ENCODE measurements at places on chromosomes 7 and 10. TPM values are rescaled to one million over a fixed set of nuclear protein-coding genes. Genes with fewer than 3 reads are reported as not detected.

- DNase-seq = no peak
Measured at GRCh38 chr10:44264244-44264643, 120.7 kb downstream of the CXCL12 start.

Gene FAM25C
- not detected for total RNA-seq

GRCh38 chr10:89283936-89284475 lies 17.8 kb upstream of the IFIT2 start:
- peak; percentile 79 for DNase-seq

DNA sequence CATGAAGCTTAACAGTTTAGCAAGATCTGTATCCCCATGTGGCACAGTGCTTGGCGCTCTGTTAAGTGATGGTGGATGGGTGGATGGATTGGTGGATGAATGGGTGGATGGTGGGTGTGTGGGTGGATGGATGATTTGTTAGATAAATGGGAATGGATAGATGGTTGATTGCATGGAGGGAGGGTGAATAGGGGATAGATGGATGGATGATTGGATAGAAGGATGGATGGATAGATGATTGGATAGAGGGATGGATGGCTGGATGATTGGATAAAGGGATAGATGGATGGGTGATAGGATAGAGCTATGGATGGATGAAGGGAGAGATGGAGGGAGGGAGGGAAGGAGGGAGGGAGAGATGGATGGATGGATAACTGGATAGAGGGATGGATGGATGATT lies 229.7 kb downstream of the CUX1 start:
- DNase-seq = no peak

Gene GLCCI1
- 3.0 TPM for total RNA-seq

- no peak for DNase-seq
Measured at GRCh38 chr10:6025683-6026255, 36.4 kb downstream of the IL2RA start.

GRCh38 chr10:6219494-6219836 lies 16.7 kb downstream of the PFKFB3 start:
- DNase-seq = no peak

- peak; percentile 89 for DNase-seq
Measured at GRCh38 chr7:81618396-81619014, 151.3 kb downstream of the HGF start.

DNA sequence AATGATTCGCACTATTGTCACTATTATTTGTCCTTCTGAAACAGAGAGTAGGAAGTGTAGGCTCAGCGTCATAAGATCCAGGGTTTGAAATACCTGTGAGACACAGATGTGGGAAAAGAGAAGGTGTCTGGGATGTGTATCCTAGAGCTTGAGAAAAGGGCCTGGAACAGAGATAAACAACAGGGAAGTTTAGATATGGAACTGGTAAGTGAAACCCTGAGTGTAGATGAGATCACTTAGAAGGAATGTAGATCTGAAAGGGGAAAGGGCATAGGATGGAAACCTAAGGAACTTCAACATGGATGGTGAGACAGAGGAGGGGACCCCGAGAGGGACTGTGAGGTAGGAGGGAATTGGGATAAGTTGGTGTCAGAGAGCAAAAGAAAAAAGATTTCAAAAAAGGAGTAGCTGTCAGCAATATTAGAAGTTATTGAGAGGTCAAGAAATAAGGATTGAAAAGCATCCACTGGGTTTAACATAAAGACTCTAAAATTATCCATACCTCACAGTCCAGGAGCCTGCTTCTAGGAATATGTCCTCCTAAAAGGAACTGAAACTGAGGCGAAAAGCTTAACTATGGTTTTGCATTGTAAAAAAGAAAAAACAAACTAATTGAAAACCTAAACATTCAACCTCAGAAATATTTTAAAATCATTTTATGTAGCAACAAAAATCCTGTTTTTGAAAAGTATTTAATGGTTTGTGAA lies 119.2 kb upstream of the NPVF start:
- DNase-seq = no peak

DNA sequence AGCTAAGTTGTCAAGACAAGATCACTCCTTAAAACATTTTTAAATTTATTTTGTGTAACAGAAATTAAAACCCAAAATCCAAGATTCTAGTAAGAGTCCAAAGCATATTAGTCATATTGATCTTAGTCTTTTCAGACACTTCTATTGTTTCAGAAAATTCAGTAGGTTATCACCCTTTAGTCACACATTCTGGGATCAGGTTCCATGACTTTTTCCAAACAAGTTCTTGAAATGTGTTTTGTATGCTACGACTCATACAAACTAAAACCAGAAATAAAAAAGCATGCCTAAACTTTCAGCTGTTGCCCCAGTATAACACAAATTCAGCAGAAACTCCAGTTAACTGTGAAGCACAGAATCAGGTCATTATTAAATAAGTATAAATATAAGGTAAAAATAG lies 10.7 kb downstream of the SEMA3D start:
- DNase-seq = no peak

Gene SH2D4B
- total RNA-seq = 0.07 TPM

GRCh38 chr7:150685219-150686029 lies at the start of gene GIMAP2:
Gene GIMAP2 (plus strand): TSS chr7:150685706. CDS start chr7:150687060, 1,354 bp downstream.
- DNase-seq = peak; percentile 59

DNA sequence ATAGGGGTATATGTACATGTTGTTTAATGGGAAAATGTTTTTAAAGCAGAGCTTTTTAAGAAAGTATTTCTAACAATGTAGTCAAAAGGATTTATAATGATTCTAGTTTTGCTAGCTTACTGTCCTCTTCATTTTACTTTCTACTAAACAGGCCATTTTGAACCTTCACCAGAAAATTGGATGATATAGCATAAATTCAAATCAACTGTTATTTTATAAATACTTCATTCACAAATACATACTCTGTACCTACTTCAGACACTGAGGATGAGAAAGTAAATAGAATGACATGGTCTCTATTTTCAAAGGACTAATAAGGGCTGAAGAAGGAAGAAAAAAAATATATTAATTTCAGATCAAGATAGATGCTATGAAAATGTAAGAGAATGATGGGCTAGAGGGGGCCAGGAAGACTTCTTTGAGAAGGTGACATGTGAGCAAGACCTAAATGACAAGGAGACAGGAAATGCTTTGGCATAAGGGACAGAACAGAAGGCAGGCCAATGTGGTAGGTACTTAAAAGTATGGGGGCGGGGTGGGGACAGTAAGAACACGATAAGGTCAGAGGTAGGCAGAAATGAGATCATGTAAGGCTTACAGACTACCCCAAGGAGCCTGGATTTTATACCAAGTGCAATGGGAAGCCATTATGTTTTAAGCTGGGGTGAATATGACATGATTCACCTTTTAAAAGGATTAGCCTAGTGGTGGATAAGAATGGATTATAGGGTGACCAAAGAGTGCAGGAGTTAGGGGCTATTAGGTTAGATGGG lies 5.2 kb downstream of the NAMPT start:
- DNase-seq = no peak

- no peak for DNase-seq
Measured at GRCh38 chr7:116551692-116552091, 26.9 kb downstream of the CAV1 start.

DNA sequence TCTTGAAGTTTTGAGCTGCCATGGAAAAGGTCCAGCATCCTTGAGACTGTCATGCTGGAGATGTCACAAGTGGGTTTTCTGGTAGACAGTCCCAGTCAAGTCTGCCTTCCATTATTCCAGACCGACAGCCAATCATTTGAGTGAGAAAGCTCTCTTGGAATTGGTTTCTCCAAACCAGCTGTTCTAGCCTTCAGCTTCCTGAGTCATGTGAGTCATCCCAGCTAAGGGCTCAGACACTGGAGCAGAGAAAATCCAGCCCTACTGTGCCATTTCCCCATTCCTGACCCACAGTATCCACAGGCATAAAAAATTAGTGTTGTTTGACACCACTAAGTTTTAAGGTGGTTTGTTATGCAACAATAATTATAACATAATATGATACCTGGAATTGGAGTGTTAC lies 219.0 kb downstream of the ADRA2A start:
- peak; percentile 62 for DNase-seq

Gene DKK1
- total RNA-seq = 1,320 TPM

DNA sequence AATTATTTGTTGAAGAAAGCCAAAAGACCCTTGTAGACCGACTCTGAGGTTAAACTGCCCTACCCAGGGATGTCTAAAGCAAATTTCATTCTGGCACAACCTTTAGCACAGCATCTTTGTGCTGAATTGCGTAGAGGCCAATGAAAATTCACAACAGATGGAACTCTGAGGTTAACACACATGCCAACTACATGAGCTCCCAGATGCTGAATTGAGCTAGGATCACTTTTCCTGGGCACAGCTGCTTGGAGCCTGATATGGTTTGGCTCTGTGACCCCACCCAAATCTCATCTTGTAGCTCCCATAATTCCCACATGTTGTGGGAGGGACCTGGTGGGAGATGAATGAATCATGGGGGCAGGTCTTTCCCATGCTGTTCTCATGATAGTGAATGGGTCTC lies 158.0 kb upstream of the PTN start:
- no peak for DNase-seq

Gene ZP3
- 12.1 TPM for total RNA-seq

- no peak for DNase-seq
Measured at GRCh38 chr10:67045404-67045803, 119.6 kb downstream of the LRRTM3 start.

Gene ATP6V0A4
- 1.5 TPM for total RNA-seq

Gene LEP
- not detected for total RNA-seq

DNA sequence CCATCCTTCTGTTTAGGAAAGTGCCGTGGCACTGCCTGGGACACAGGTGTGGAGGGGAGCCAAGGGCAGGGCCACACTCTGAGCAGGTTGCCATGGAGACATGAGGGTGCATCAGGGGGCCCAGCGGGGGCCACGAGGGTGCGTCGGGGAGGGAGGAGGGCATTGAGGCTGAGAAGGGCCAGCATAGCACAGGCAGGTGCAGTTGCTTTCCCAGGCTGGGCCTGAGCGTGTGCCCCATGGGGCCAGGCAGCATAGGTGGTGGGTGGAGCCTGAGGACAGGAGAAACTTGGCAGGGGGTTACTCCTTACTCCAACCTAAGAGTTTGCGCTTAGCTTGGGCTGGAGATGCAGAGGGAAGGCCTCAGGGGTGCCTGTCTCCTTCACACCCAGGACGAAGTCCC lies 15.2 kb downstream of the YKT6 start:
- DNase-seq = no peak

Gene CYP26C1
- 0.02 TPM for total RNA-seq

GRCh38 chr7:139752604-139753003 lies 25.2 kb downstream of the HIPK2 start:
- no peak for DNase-seq

DNA sequence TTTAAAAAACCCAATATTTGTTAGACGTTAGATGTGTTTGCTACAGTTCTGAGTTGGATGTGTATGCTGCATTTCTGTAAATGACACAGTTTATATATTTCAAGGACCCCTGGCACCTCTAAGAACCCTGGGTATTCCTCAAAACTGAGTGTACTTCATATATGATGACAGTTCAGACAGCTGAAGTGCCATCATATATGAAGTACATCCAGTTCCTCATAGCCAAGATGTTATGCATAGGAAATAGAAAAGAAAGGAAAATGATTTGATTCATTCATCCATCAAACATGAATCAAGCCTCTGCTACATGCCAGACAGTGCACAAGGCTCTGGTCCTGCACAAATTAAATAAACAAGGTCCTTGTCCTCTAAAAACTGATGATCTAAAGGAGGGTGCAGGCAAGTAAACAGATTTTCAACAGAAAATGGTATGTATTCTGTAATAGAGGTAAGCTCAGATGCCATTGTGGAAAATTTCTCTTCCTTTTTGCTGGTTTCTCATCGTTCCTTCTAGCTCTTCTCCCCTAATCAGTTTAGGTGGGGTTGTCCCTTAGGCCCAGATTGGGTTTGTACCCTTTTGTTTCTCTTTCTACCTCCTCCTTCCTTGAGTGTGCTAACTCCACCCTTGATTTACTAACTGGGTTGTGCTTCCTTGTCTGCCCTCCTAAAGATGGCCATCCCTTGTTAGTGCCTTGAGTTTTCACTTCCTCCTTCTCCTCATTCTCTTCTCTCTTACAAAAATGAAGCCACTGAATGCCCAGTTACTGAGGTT lies 25.3 kb upstream of the SMIM30 start:
- no peak for DNase-seq

DNA sequence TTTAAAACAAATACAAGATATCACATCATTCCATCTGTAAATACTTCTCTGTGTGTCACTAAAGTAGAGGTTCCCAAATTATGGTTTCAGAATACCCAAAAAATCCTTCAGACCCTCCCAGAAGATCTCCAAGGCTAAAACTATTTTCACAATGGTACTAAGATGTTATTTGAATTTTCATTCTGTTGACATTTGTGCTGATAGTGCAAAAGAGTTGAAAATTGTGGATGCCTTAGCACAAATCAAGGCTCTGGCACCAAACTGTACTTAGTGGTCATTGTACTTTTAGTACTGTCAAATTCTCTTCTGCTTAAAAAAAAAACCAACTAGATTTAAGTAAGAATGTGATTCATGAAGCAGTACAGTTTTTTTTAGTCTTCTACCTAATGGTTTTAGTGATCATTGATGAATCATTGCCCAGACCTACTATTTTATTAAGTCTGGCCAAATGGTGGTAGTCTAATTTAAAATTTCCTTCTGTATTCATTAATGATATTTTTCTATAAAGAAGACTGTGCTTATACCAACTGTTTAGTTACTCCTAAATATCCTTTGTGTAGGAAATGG lies 50.5 kb downstream of the TPST1 start:
- DNase-seq = no peak

Gene DCLRE1C
- 13.3 TPM for total RNA-seq

DNA sequence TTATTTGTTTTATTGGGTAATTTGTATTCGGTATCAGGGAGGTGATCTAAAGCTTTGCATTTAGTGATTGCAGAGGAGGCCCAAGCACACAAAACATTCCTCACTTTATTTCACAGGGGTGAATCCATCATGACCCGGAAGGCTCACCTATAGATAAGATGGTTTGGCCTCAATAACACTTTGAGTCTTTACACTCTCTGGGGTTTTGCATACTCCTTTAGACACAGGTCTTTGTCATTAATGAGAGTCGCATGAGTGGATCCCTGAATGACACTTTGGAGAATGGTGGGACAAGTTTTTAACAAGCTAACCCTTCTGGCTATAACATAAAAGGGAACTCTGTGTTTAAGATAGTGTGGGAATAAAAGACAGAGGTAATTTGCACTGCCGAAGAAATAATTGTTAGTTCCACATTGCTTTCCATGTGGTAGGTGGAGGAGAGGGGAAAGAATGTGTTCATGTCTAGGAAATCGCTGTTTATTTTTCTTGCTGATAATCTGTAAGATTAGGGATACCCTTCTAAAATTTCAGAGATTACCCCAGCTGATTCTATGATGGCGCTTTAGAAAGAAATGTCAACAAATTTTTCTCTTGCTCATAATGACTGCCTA lies 455.8 kb downstream of the TFEC start:
- DNase-seq = no peak

Measured in A172 (cell line).